ENCODE measurements at places on chromosomes 4 and X. TPM values are rescaled to one million over a fixed set of nuclear protein-coding genes. Genes with fewer than 3 reads are reported as not detected.

GAGE12F gene
- total RNA-seq, result not detected

ANXA3 gene
- total RNA-seq, result 158 TPM

GPRASP3 gene
- 3.1 TPM for total RNA-seq

- no peaks in the 10 kb centered on the region for H3K27me3 ChIP-seq
- 0 out of 2 replicates have a peak, but pooled peaks cover 2% of the 10 kb centered on the region for H3K4me1 ChIP-seq
- H3K36me3 ChIP-seq, result peaks cover 51% of the 10 kb centered on the region
- DNase-seq, result no peak
- no peak overlapping the region for H3K27ac ChIP-seq
- H3K4me3 ChIP-seq, result no peak overlapping the region
Measured at GRCh38 chrX:47200385-47201150, 6.9 kb downstream of the UBA1 start.

DNA sequence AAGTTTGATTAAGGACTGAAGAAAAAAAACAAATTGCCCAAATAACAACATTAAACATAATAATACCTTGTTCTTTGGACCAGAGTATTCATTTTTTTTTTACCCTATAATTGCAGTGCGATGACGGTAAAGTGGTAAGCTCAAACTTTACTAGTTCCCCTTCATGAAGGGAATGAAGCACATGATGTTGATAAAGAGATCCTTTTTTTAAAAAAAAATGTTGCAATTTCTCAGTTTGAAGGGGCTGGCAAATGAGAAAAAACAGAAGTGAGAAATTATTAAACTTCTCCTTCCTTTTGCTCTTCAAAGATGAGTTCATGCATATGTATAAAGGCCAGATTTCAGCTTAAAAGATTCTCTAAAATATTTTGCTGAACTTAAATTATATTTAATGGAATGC is 231.7 kb downstream of the C4orf33 start:
- no peak for DNase-seq
- H3K4me3 ChIP-seq, result no peak overlapping the region
- no peak overlapping the region for H3K27ac ChIP-seq
- H3K27me3 ChIP-seq, result no peaks in the 10 kb centered on the region

- DNase-seq, result no peak
- no peak overlapping the region for H3K27ac ChIP-seq
- no peaks in the 10 kb centered on the region for H3K27me3 ChIP-seq
- no peak overlapping the region for H3K4me3 ChIP-seq
Measured at GRCh38 chrX:14351611-14352303, 177.6 kb upstream of the GLRA2 start.

GRCh38 chr4:142818476-142818875 is 27.6 kb downstream of the INPP4B start:
- peak overlapping the region; percentile 93 for H3K27ac ChIP-seq
- no peaks in the 10 kb centered on the region for H3K27me3 ChIP-seq
- H3K4me3 ChIP-seq, result peak overlapping the region; percentile 35
- H3K4me1 ChIP-seq, result peaks cover 50% of the 10 kb centered on the region
- H3K36me3 ChIP-seq, result no peaks in the 10 kb centered on the region
- DNase-seq, result peak; percentile 32

Measured in HCT116 (cell line).